ENCODE measurements at places on chromosomes 2 and 18.

DNA sequence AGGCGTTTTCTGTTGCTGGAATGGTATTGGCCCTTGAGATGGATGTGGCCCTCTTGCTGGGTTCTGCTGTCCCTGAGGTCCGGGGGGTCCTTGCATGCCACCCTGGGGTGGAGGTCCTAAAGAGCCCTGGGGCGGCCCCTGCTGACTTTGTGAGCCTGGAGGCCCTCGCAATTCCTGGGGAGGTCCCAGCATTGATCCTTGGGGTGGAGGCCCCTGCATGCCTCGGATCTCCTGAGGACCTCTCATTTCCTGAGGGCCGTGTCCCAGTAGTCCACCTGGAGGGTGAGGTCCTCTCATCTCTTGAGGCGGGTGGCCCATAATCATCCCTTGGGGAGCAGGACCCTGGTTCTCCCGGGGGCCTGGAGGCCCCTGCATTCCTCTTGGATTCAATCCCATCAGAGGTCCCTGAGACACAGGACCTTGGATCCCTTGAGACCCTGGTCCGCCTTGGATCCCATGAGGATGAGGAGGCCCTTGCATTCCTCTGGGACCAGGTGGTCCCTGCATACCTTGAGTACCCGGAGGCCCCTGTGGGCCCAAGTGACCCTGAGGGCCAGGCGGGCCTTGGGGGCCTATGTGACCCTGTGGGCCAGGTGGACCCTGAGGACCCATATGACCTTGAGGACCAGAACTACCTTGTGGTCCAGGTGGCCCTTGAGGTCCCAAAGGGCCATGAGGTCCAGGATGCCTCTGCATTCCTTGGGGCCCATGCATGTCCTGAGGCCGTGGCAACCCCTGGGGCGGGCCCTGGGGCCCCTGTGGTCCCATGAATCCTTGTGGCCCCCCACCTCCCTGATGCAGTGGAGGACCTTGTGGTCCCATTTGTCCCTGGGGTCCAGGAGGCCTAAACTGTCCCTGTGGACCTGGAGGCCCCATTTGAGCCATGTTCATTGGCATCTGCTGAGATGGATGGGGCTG, 18.3 kb downstream of the SFT2D3 start:
- DNase-seq: no peak

GRCh38 chr2:2767837-2768236, 436.8 kb upstream of the MYT1L start:
- DNase-seq: no peak

DNA sequence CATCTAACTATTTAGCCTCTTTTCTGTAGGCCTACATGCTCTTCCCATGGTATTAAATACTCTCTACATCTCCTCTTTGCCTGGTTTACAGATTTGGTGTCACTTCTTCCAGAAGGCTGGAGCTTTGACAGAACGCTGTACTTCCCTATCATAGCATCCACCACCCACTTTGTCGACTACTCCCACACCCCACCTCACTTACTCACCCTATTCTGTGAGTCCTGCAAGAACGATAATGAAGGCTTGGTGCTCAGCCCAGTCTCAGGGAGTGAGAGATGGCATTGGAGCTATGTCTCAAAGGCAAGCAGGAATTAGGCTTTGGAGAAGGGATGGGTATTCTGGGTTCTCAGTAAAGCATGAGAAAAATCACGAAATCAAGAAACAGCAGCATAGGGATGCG, 20.3 kb upstream of the KDM3A start:
- no peak for DNase-seq

DNA sequence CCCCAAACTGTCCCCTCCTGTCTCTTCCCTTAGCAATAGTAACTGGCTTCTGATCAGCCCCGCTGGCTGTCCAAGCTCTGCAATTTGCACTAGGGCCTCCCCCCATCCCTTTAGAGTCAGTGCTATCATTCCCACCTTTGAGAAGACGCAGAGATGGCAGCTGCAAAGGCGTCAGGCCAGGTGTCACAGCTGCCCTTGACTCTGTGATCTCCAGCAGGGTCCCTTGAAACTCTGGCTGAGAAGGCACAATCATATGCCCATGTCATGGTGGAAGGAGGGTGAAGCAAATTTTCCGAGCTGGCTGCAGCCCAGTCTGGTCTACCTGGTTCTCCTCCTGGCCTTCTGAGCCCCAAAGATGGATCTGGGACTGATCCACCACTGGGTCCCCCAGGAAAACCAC, 49.2 kb upstream of the TEX51 start:
- no peak for DNase-seq

GRCh38 chr18:59911600-59911999, 11.8 kb downstream of the PMAIP1 start:
- DNase-seq: no peak

DNA sequence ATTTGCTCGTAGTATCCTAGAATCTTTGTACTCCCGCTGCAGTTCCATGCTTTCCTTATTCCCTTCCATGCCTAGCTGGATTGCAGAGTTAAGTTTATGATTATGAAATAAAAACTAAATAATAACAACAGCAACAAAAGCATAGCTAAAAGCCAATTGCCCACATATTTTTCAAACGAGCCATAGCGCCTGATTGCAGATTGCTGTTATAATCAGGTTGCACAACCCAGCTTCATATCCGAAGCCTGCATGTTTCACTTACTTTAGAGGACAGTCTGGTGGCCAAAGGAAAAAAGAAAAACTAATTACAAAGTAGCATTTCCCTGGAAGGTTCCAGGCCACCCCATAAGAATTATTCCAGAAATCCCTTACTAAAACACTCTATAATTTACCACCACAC, 31.9 kb upstream of the PNO1 start:
- no peak for DNase-seq

DNA sequence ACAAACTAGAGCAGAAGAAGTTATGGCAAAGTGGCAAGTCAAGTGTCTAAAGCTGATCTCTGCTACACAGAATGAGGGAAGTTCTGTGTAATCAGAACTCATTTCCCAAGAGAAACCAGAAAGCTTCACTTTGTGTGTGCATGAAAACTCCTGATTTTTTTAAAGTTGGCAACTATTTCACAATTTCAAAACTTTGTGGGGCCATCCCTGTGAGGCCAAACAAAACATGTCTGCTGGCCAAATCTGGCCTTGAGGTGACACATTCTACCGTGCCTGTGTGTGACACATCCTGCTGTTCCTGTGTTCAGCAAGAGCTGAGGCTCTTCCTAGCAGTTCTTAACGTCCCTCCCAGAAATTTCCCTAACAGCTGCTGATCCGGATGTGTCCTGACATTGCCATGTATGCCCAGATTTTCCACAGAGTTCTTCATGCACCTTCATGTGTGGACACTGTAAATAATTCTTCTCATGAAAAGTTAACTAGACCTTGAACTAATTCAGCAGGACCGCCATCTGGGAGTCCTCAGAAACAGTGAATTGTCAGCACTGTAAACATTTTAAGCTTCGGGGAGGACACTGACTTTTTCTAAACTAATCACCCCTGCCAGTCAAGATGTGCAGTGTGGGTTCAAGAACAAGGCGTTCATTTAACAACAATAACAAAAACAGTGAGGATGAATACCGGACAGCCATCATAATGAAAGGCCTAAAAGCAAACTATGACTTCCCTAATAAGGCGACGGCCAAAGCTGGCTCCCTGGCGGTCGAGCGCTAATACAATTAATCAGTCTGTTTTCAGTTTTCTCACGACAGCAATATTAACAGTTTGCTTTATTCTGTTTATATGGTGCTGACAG, 99.0 kb downstream of the PLEKHM3 start:
- DNase-seq: no peak

DNA sequence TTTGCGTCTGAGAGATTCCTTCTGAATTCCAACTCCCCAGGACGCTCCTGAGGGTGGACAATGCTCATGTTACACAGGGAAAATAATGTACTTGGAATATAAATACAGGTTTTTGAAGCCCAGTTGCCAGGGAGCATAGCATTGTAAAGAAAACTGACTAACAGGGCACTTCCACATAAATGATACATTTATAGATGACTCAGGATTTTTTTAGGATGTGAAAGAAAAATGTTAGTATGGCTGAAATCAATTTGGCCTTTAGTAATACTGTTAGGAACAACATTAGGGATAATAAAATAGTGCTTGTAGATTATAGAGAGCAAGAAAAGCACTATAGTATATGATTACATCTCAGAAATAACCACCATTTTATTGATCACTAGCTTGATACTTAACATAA, 23.6 kb downstream of the ZNF397 start:
- DNase-seq: no peak

GRCh38 chr2:41709702-41710599, 337.9 kb upstream of the PKDCC start:
- DNase-seq: no peak

- DNase-seq: no peak
Measured at GRCh38 chr2:196112418-196113034, 43.9 kb upstream of the DNAH7 start.

DNA sequence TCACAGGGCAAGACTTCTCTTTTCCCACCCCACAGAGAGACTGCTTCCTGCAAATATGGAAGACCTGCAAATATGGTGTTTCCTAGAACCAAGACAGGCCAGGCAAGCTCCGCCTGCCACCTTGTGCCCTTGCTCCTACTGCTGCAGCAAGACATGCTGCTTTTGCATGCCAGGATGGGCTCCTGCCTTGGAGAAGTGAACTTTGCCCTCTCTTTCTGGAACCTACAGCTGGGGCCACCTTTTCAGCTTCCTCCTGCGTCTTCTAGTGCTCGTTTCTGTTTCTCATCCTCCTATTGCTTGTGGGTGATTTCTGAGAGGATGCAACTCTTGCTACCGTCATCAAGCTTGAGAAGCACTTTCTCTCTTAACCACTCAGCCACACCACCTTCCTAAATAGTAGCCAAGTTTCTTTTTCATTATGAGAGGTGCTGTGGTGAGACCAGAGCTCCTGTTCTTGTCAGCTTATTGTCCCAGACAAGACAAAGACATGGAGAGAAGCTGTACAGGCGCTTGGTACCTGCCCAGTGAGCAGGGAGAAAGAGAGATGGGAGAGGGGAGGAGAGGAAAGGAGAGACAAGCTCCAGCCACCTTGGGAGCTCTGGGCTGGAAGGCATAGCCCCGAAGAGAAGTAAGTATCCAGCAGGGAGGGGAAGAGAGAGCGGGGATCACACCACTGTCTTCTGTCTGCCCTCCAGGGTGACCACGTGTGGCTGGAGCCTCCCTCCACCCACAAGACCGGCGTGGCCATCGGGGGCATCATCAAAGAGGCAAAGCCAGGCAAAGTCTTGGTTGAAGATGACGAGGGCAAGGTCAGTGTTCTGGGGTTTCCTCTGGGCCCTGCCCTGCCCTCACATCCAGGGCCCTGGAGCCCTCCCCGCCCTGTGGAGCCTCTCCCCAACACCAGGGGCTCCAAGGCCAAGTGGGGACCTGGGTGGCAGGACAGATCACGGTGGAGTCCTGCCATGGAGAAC, 28.3 kb downstream of the MYO7B start:
- no peak for DNase-seq

DNA sequence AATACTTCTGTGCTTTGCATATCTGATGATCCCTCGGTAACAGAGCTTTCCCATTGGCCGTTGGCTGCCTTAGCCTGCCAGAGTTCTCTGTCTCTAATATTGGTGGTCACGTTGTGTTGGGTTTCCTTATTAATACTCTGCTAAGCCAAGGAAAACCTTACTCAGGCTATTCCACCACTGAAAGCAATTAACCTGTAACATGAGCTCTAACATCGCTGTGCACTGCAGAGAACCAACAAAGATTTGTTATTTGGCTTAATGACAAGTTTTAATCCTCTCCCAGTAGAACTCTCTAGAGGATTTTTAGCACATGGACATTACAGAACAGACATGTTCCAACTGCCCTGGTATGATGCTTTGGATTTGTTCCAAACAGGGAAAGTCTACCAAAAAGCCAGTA, 825.9 kb upstream of the POU3F3 start:
- no peak for DNase-seq
